NCI-H1694 (cell line): ENCODE measurements at places on chromosomes 2 and 18.
A peak's percentile ranks its signal among the peaks of the same experiment; 100 is the strongest.

- no peak for DNase-seq
Measured at GRCh38 chr2:234032279-234032856, 18.1 kb upstream of the SPP2 start.

DNA sequence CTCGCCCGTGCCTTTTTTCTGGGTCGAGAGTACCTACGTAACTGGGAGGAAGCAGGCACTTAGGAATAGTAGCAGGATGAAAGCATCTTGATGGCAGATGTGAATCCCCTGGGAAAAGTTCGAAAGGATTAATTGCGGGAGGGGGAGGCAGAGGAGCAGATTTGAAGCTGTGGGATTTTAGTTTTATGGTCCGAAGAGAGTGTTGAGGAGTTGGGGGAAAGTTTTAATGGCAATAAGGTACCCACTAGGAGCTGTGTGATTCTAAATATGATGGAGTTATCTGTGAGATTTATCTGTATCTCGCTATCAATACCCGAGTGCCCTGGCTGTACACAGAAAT is 1.1 kb downstream of the AGFG1 start:
- DNase-seq: no peak

GRCh38 chr18:41745166-41746049 is 209.6 kb upstream of the PIK3C3 start:
- peak; percentile 56 for DNase-seq

GRCh38 chr2:216044883-216045486 is 31.6 kb upstream of the MREG start:
- no peak for DNase-seq

- no peak for DNase-seq
Measured at GRCh38 chr2:86413296-86414094, 27.7 kb upstream of the KDM3A start.

- DNase-seq: no peak
Measured at GRCh38 chr2:42976351-42976750, 184.0 kb upstream of the HAAO start.

DNA sequence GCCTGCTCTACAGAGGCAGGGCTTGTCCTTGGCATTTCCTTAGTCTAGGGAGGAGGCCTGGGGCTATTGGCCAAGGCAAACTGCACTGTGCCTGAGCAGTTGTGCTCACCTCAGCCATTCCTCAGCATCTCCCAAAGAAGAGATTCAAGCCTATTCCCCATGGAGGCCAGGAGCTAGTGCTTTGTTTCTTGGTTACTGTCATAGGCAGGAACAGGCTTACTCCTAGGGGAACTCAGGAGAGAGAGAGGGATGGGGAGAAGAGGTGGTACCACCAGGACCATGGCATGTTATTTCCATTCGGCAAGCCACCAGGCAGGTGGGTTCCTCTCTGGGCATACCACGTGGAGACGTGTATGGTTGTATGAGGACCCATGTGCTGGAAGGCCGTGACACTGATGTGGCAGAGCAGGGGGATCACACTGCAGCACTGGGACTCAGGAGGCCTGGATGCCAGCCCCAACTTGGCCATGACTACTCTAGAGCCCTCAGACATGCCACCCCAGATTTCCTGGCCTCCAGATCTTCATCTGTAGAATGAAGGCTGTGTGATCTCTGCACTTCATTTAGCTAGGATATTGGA is 233.7 kb downstream of the LOXHD1 start:
- DNase-seq: no peak

DNA sequence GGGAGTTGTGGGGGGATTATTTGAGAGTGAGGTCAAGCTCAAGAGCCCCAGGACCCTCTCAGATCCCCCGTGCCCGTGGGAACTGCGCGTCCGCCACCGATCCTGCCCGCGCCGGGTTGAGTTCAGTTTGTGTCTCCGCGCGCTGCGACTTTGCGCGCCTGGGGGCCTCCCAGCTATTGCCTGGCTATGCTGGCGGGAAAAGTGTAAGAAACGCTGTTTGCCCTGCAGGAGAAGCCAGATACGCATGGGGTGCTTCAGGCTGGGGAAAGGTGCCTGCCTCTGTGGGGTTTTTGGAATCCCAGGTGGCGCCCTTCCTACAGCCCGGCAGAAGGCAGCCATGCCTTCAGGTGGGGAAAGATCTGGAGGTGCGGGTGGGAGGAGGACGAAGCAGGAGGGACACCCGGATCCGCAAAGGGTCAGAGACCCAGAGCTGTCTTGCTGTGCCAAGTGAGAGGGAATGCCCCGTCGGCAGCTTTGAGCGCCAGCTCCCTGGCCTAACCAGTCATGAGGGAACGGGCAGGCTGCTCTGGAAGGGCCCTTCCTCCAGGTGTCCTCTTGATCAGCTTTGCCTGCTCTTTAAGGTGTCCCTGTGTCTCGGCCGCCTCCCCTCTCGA is 22.5 kb downstream of the TEX44 start:
- DNase-seq: no peak

DNA sequence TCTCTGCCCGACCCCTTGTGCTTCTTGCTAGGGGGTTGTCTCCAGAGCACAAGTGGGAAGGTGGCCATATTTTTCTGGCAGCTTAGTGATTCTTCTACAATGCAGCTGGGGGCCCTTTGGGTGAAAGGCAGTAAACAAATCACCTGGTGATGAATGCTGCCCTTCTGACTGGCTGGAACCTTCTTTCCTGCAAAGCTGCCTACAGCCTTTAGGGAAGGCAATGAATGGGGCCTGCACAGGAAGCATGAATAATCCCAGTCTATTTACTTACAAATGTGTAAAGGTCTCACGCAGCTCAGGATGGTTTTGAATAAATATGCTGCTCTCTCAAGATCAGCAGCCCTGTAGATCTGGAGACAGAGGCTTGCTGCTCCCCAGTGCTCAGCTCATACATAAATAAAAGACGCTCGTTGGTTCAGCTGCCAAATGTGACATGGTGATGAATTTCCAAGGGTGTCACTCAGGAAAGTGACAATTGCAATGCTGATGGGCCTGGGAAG is 289.2 kb downstream of the TDRD15 start:
- no peak for DNase-seq

DNA sequence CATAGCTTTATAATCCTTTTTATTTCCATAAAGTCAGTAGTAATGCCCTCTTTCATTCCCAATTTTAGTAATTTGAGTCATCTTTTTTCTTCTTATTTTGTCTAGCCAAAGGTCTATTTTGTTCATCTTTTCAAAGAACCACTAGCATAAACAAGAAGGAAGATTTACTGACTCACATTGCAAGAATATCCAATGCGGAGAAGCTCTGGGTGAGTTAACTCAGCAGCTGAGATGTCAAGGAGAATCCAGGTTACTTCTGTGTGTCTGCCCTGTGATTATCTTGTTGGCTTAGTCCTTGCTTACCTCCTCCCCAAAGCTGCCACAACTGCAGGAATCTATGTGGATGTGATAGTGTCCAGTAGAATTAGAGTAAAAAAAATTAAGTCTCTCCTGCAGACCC is 311.4 kb upstream of the NCKAP5 start:
- DNase-seq: no peak

DNA sequence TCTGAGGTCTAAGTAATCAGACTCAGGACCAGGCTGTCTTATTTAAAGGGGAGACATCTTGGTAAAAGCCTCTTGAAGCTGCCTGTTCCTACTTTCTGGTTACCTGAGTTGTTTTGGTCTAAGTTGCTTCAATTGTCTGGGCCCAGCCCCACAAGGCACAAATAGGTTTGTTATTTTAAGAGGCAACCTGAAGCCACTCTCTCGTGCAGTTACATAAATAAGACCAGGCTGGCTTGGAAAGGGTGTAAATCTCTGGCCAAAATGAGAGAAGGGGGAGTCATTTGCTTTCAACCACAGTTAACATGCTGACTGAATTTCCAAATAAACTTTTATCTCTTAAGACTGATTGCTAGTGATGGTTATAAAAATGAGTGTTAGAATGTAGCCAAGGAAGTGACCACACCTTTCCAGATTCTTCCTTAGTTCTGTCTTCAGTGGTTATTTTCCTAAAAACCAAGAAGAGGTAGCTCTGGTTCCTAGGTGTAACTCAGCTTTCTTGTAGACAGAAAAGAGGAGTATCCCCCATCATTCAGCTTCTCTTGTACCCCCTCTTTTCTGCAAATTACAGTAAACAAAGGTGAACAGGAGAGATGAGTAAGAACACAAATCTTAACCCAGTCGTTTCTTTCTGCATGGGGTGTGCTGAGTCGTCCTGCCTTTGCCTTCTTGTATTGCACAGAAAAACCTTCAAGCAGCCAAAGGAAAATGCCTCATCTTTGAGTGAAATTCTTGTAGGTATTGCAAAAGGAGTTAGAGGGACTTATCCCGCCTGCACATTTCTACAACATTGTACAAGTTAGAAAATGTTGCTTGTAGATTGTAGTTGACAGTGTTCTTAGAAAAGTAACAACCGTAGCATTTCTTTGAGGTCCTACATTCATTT is 161.5 kb upstream of the NT5C1B start:
- DNase-seq: no peak

DNA sequence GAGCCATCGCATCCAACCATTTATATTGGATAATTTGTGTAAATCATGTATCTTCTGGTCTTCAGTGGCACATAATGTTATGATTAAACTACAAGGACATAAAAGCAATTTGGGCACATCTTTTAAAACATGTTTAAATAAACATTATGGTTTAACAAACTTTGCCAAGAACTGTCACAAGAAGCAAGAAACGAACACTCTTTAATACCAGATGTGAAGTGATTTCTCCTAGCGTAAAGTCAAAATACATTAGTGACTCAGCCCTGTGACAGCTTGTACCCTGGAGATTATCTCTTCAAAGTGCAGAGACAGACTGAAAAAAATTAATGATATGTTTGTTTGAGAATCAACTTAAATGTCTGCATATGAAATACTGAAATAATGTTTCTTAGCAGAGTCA is 39.9 kb downstream of the DSEL start:
- no peak for DNase-seq

- DNase-seq: no peak
Measured at GRCh38 chr2:200751786-200752185, 59.9 kb upstream of the BZW1 start.

- DNase-seq: no peak
Measured at GRCh38 chr2:226652369-226652768, 147.3 kb downstream of the IRS1 start.

DNA sequence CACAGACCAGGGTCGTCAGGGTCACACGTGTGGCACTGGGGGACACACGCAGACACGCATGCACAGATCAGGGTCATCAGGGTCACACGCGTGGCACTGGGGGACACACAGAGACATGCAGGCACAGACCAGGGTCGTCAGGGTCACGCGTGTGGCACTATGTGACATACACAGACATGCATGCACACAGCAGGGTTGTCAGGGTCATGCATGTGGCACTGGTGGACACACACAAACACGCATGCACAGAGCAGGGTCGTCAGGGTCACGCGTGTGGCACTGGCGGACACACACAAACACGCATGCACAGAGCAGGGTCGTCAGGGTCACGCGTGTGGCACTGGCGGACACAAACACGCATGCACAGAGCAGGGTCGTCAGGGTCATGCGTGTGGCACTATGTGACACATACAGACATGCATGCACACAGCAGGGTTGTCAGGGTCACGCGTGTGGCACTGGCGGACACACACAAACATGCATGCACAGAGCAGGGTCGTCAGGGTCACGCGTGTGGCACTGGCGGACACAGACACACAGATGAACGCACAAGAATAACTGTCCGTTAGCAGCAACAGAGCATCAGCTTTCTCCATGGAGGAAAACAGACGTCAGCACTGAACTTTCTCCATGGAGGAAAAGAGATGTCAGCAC is 34.9 kb downstream of the HDAC4 start:
- DNase-seq: no peak

- no peak for DNase-seq
Measured at GRCh38 chr2:239058766-239059165, 210.9 kb downstream of the TWIST2 start.

GRCh38 chr2:64086347-64087082 is 57.7 kb downstream of the PELI1 start:
- DNase-seq: no peak

- DNase-seq: no peak
Measured at GRCh38 chr2:110991911-110992310, 128.8 kb upstream of the BCL2L11 start.

DNA sequence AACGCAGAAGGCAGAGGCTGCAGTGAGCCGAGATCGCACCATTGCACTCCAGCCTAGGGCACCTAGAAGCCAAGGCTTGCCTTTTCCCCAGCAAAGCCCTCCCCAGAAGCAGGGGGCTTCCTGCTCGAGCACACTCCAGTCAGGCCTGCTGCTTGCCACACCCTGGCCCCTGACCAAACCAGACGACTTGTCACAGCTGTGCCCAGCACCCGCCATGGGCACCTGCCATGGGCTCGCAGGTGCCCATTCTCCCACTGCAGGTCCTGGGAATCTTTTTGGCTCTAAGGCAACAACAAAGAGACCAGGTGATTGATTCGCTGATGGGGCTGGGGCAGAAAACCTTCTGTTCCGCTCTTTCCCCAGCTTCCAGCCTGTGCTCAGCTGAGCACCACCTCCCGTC is 4.9 kb downstream of the KCNK3 start:
- no peak for DNase-seq

DNA sequence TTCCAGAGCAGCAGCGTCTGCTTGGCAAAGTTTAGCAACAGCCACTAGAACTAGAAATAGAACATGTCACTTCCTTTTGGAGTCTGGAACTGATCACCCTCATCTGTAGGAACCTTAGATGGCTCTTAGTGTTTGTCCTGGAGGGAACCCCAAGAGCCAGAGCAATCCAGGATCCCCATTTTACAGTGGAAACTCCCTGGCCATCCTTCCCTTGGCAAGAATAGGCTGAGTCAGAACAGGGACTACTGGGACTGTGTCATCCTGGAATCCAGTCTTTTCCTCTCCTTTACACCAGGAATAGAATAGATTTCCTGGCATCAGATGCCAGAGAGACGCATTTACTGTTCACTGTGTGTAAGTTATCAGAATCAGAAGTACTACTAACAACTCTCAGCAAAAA is 33.2 kb upstream of the GRHL1 start:
- DNase-seq: no peak

DNA sequence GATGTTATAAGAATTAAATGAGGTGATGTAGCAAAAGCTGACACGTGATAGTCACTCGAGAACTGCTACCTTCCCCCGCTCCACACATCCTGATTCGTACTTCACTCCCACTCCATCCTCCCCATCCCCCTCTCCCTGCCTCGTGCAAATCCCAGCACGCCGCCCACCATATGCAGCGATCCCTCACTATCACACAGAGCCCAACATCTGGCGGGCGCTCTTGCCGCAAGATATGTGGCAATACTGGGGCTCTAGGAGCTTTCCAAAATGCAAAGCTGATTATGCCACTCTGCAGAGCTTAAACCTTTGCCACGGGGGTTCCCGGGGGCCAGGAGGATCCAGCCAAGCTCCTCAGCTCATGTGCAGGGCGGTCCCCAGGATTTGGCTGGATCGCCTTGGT is 37.4 kb downstream of the DNMT3A start:
- DNase-seq: no peak
